ENCODE measurements at places on chromosomes 16 and 17.

- no peak for ATAC-seq
Measured at GRCh38 chr17:27443491-27443890, 12.8 kb upstream of the KSR1 start.

DNA sequence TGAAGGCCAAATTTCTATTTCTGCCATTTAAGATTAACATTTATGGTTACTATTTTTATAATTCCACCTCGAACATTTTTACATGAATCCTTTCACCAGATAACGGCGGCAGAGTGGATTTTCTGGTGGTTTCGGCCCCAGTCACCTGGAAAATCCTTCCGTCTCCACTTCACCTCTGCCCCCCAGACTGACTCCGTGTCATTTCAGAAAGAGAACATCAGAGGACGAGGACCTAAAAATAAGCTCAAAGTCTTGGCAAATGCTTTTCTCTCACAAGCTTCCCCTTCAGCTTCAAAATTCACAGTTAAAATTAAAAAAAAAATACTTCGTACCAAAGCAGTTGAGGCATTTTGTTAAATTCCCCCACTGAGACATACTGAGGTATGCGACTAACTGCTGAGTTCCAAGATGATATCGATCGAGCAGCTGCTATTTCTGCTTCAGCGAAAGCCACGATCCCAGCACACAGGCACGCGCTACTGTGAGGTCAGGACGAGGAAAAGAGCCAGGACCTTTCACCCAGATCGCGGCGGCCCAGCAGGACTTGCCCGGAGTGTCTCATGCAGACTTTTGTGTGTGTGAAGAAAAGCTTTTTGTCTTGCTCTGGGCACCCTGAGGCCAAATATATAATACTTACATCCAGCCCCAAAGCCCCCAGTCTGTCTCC is 36.8 kb downstream of the ASPA start:
- no peak for ATAC-seq

DNA sequence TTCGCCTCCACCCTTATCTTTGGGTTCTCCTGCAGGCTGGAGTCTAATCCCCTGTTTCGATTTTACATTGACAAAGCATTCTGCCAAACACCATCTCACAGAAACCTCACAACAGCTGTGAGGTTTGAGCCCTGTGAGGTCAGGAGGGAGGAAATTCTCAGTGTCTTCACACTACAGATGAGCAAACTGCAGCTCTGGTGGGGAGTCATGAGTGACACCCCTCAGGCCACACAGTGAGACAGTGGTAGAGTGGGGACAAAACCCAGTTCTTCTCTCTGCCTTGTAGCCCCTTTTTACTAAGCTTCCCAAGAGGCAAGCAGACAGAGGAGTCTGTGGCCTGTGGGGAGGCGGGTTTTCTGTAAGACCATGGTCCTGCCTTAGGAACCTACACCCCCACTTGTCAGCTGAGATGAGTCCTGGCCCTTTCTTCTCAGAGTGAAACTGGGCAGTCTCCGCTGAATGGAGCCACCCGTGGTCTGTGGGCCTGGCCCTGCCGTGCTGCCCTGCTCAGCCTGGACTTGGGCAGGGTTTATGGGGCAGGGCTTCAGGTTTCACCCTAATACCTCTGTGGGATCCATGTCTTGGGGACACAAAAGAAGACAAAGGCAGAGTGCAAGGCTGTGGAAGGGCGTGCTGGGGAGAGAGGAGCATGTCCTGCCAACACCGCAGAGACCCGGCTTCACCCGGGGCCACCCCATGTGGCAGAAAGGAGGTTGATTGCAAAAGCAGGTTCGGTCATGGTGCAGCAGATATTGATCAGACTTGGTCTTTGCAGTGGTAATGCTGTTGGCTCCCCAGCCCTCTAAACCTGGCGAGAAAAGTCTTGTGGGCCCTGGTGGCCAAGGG is 59.0 kb downstream of the ABR start:
- ATAC-seq = no peak

GRCh38 chr17:73156166-73156840 is 8.5 kb upstream of the SSTR2 start:
- peak; percentile 99 for ATAC-seq

- peak; percentile 60 for ATAC-seq
Measured at GRCh38 chr17:7782240-7782639, 51.8 kb upstream of the KDM6B start.

GRCh38 chr17:77666881-77667395 is 291.6 kb upstream of the TNRC6C start:
- ATAC-seq = no peak

DNA sequence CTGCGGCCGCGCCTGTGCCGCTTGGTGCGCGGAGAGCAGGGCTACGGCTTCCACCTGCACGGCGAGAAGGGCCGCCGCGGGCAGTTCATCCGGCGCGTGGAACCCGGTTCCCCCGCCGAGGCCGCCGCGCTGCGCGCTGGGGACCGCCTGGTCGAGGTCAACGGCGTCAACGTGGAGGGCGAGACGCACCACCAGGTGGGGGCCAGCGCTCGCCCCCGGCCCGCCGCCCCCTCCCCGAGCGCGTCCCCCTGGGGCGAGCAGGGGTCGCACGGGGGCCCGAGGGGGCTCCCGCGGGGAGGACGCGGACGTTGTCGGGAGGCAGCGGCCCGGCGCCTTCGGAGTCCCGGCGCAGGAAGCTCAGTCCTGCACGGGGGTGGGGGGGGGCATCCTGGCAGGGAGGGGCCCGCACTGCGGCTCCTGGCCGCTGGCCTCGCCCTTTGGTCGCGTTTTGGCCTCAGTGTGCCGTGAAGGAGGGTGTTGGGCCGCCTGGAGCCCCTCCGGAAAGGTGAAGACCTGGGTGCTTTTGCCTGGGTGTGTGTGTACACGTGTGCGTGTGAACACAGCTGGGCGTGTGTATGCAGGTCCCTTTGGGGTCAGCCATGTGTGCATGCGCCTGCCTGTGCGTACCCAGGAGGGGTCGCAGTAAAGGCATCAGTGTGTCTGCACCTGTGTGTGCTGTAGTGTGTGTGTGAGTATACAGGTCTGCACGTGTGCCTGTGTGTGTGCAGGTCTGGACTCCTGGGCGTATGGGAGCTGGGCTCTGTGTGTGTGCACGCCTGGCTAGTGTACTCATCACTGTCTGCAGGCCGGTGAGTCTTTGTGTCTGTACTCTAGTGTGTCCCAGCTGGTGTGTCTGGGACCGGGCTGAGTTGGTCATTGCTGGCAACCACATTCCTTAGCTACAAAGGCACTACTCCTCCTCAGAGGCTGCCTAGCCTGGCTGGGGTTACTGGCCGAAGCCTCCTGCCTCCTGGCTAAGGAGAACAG is 615 bp downstream of the NHERF2 start:
- peak; percentile 7 for ATAC-seq
